ENCODE measurements at places on chromosomes 12 and 14.

- DNase-seq: no peak
Observed at GRCh38 chr12:77600468-77600843, 230.2 kb upstream of the NAV3 start.

- no peak for DNase-seq
Observed at GRCh38 chr14:98695809-98696208, 576.2 kb downstream of the BCL11B start.

DNA sequence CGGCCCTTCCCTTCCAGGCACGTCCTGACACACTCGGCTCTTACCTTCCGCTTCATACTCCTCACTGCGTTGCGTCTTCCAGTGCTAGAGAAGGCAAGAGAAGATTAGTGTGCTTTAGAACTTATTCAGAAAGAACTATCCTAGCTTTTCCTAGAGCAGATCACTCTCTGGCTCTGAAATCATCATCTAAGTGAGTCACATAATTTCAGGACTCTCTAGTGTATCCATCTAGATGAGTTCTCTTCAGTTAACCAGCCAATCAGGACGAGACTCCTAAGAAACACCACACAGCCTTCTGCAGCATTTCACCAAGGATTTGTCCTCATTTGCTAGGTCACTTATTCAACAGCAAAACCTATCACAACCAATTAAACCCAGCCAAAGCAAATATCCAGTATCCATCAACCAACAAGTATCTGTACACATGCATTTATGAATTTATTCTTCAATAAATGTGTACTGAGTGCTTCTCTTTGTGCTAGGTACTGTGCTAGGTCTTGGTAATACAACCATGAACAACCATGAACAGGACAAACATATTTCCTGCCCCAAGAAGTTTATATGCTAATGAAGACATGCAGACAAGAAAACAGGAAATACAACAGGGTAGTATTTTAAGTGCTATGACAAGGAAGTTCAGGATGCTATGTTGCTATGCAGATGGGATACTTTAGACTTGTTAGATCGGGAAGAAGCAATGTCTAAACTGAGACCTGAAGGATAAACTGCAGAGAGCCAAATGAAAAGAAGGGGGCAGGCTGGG is 52.1 kb downstream of the NIN start:
- DNase-seq: no peak

GRCh38 chr12:119239040-119239439 is 60.3 kb downstream of the HSPB8 start:
- no peak for DNase-seq

DNA sequence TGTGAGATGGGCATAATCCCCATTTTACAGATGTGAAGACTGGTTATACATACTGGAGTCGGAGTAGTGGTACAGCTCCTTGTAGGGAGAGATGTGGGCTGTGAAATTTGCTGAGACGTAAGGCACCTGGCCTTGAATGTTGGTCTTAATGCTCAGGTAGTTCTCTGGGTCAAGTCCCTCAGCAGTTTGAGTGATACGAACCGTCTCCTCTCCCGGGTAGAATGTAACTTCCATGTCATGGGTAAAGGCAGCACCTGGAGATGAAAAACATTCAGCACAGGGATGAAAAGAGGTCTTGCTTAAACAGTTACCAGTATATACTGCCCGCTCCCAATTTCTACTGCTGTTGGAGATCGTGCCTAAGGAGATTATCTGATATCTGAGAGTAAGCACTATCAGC is 28.3 kb downstream of the NID2 start:
- no peak for DNase-seq

DNA sequence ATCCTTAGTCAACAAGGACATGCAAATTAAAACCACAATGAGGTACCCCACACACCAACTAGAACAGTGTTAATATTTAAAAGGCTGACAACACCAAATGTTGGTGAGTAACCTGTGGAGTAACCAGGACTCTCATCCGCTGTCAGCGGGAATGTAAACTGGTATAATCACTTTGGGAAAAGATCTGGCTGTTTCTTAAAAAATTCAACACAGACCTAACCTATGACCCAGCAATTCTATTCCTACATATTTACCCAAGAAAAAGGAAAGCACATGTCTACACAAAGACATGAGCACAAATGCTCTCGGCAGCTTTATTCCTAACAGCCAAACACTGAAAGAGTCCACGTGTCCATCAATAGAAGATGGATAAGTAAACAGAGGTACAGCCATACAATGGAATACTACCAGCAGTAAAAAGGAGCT is 26.6 kb downstream of the NRDE2 start:
- no peak for DNase-seq

GRCh38 chr12:92745856-92746550 is 43.2 kb downstream of the PLEKHG7 start:
- no peak for DNase-seq

- DNase-seq: no peak
Observed at GRCh38 chr14:63672417-63673180, 30.9 kb upstream of the WDR89 start.

- no peak for DNase-seq
Observed at GRCh38 chr14:55015006-55015405, 11.9 kb downstream of the WDHD1 start.

DNA sequence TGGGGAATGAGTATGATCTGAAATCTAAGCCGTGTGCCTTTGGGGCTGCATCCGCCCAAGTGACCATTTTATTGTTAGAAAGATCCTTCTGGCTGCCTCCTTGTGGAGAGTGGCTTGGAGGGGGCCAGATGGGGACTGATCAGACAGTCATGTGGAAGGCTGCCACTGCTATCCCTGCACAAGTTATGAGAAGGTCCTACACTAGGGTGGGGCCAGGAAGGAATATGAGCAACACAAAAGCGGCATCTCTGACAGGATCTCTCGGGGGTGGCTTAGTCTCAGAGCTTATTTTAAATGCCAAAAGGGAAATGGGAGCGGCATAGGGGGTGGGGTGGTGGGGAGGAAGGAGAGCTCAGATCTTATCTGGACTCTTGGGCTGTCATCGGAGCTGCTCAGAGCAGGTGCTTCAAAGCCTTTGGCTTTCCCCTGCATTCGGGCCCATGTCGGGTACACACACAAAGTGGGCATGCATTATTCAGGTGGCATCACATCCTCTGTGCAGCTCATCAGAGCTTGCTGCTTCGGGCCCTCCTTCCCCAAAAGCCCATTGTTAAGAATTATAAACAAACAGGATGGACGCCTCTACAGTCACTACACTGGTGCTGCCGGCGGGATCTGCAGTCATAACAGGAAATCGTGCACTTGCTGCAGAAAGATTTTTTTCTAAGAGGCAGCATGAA is 805.4 kb downstream of the VRK1 start:
- peak; percentile 73 for DNase-seq

- no peak for DNase-seq
Observed at GRCh38 chr14:105229099-105229655, 19.2 kb upstream of the BTBD6 start.

DNA sequence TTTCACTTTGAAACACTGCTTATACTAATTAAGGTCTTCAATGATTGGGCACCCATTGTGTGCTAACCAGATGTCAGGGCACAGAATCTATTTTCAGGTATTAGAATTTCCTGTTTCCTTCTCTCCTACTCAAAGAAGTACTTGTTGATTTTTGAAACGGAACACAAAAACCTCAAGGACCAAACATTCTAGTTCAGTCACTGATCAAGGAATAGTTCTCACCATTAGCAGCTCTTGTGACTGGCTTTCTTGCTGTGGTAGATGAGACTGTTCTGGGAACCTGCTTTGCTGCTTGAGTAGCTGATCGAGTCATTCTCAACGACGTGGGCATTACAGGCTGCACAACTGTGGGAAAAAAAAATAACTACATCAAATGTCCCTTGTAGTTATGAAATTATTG is 11.0 kb downstream of the DLGAP5 start:
- DNase-seq: no peak

- DNase-seq: no peak
Observed at GRCh38 chr12:21336656-21337055, 1.9 kb upstream of the SLCO1A2 start.

GRCh38 chr14:99737451-99737951 is 53.4 kb downstream of the CYP46A1 start:
- DNase-seq: no peak

GRCh38 chr14:106508216-106508615 is 981.8 kb downstream of the TMEM121 start:
- no peak for DNase-seq

- no peak for DNase-seq
Observed at GRCh38 chr12:40405419-40405818, 180.6 kb downstream of the LRRK2 start.

DNA sequence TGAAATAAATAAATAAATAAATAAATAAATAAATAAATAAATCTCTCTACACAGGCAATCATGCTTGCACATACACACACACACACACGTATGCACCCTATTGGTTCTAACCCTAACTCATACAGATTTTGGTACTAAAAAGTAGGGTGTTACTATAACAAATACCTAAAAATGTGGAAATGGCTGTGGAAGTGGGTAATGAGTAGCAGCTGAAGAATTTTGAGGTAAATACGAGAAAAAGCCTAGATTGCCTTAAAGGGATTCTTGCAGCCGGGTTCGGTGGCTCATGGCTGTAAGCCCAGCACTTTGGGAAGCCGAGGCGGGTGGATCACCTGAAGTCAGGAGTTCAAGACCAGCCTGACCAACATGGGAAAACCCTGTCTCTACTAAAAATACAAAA is 15.7 kb upstream of the SLC2A3 start:
- DNase-seq: no peak

- no peak for DNase-seq
Observed at GRCh38 chr12:93102744-93103143, 173.6 kb upstream of the EEA1 start.
